Omental fat pad (tissue), 4 donors: ENCODE measurements at places on chromosomes 6 and 20.

- no peak for DNase-seq
These were observed 68.0 kb upstream of the TFB1M start for GRCh38 chr6:155382338-155382685.

- no peak for DNase-seq
These were observed 85.0 kb downstream of the PLCG1 start for GRCh38 chr20:41222296-41222695.

DNA sequence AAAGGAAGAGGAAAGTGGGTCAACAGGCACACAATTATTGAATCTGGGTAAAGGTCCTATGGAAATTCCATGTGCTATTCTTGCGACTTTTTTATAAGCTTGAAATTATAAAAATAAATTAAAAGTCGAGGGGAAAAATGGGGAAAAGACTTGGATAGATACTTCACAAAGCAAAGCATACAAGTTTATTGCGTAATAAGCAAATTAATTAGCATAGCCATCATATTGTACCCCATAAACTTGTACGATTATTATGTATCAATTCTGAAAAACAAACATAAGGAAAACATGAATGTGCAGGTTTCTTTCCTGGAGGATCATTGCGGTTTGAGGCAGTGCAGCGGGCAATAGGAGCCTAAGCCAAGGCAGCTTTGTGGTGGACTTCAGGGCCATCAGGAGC is 351.6 kb upstream of the NOX3 start:
- no peak for DNase-seq

DNA sequence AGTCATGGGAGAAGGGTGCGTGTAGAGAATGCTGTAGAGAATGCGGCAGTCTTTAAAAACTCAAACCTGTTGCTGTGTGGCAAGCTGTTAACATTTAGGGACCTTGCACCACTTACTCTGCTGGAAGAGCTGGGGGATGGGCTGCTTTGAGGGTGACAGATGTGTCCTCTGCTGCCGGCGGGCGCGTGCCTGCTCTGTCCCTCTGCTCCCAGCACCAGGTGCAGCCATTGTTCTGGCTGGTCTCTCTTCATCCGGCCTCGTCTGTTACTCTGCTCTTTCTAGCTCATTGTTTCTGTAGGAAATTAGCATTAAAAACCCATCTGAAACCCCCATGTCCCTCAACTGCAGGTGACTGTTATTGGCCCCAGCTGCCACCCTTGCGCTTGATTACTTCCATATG is 78.5 kb downstream of the CBFA2T2 start:
- DNase-seq: no peak

DNA sequence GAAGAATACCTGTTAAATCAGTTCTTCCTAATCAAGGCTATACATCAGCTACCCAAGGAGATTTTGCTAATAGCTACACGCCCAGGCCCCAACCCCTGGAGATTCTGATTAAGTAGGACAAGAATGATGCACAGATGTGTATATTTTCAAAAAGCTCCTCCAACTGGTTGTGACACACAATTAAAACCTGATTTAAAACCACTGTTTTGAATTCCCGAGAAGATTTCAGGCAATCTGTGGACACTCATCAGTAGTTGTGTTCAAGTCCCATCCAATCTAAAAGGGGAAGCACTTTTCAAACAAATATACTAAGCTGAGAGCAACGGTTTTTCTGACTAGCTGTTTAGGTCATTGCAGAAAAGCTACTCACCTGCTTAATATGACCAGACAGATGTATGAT is 118.9 kb upstream of the NHSL1 start:
- no peak for DNase-seq

DNA sequence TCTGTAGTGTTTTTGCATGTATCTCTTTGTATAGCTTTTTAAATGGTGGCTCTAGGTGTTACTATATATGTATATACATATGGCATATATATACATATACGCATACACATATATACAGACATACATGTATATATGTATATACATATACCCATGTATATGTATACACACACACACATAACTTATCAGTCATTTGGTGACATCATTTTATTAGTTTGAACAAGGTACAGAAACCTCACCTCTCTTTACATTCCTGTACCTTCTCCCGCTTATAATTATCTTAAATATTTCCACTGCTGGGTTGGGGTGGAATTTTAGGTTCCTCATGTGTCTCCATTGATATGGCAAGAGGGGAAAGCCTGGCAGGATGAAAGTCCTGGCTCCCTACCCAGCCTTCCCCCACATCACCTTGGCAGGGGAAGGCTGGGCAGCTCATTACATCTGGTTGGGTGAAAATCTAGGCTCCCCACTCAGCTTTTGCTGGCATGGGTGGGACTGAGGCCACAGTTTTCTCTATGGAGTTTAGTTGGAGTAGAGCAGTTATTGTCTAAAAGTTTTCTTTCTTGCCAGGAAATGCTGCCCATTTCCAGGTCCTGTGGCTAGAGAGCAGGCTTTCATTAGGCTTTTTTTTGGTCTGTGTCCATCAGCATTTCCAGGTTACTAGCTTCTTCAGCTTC is 7.6 kb downstream of the GLO1 start:
- no peak for DNase-seq
